ENCODE measurements at places on chromosomes 1 and 21.

GRCh38 chr1:210722410-210723081, 393.8 kb downstream of the HHAT start:
- no peak for DNase-seq

GRCh38 chr21:26159869-26160268, 10.7 kb downstream of the APP start:
- no peak for DNase-seq

- DNase-seq = no peak
These were observed 213.0 kb downstream of the COL24A1 start for GRCh38 chr1:85943526-85943925.

DNA sequence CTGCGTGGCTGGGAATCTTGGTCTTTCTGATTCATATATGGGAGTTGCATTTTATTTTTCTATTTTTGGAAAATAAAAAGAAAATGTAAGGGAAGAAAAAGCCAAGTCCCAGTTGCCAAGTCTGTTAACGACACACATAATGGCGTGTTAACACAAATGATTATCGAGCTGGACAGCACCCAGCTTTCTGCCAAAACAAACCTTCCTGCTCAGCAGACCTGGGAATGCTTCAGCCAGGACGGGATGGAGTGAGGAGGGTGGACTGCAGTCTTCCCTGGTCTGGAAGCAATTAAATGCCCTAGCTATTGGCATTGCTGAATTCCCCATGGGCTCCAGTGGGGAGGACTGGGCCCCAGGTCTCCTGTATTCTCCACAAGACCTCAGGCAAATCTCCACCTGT, 184.2 kb upstream of the USP24 start:
- DNase-seq = no peak

DNA sequence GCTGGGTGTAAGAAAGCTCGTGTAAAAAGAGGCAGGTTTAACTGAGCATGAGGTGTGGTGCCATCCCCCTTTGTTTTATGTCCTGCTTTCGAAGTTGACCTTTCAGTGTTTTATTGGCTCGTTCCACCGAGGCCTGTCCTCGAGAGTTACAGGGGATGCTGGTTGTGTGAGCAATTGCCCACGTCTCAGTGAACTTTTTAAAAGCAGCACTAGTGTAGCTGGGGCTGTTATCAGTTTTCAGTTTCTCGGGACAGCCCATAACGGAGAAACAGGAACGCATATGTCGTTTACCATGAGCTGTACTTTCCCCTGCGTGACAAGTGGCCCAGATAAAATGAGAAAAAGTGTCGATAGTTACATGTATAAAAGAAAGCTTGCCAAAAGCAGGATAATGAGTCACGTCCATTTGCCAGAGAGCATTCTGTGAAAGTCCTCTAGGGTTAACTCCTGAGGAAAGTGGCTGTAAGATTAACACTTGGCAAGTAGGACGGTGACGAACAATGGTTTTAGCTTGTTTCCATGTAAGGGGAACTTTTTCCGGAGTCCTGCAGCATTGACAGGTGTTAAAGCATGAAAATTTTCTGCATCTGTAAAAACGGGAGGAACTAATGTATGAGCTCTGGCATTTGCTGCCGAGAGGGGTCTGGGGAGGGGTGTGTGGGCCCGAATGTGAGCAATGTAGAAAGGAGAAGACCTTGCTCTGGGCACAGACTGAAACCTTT, 7.8 kb upstream of the LRRC47 start:
- DNase-seq = no peak

- no peak for DNase-seq
These were observed 49.6 kb upstream of the PSMG1 start for GRCh38 chr21:39232861-39233291.

DNA sequence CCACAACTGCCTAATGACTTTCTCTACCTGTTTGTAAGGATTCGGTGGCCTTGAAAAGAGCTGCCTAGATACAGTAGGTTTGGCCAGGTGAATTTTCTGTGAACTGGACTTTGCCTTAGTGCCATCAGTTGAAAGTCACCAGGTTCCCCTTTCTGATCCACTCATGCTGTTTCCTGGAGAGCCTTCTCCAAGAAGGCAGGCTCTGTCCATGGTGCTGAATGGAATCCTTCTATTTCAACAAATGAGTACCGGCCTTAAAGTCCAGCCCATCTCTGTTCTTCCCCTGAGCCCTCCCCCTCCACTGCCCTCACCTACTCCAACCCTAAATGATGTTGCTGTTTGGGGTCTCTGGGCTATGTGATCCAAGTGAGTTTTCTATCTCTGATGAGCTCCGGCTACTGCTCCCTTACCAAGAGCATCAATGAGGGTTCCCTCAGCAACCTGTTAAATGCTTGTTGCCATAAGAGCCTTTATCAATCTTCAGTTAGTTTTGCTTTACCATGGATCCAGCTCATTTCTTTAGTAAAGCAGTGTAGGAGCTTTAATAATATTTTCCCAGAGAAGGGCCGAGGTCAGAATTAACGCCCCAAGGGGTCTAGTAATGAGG, 500.4 kb downstream of the PTPRU start:
- no peak for DNase-seq

GRCh38 chr1:25799935-25800702, at the start of gene SELENON:
SELENON (plus strand) TSS chr1:25800193; CDS start chr1:25800231, 38 bp downstream.
- no peak for DNase-seq

- DNase-seq = no peak
These were observed 17.6 kb downstream of the LMO4 start for GRCh38 chr1:87346130-87346814.

- DNase-seq = no peak
These were observed 19.3 kb downstream of the QSOX1 start for GRCh38 chr1:180173952-180174351.

- DNase-seq = no peak
These were observed 26.2 kb upstream of the TNFRSF1B start for GRCh38 chr1:12140515-12141162.

DNA sequence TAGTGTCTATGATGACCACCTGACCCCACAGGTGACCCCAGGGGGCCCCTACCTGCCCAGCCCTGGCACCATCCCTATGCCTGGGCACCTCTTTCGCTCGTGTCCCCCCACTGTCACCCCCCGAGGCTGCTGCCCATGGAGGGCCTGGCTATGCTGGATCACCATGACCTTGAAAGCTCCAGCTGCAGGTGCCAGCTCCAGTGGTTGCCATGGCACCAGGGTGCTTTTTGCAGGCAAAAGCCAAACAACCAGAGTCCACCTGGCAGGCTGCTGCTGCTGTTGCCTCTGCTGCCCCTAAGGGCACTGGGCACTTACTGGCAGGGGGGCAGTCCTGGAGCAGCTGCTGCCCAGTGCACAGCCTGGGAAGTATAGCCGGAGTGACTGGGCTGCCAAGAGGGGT, 21.7 kb downstream of the ETNK2 start:
- no peak for DNase-seq

DNA sequence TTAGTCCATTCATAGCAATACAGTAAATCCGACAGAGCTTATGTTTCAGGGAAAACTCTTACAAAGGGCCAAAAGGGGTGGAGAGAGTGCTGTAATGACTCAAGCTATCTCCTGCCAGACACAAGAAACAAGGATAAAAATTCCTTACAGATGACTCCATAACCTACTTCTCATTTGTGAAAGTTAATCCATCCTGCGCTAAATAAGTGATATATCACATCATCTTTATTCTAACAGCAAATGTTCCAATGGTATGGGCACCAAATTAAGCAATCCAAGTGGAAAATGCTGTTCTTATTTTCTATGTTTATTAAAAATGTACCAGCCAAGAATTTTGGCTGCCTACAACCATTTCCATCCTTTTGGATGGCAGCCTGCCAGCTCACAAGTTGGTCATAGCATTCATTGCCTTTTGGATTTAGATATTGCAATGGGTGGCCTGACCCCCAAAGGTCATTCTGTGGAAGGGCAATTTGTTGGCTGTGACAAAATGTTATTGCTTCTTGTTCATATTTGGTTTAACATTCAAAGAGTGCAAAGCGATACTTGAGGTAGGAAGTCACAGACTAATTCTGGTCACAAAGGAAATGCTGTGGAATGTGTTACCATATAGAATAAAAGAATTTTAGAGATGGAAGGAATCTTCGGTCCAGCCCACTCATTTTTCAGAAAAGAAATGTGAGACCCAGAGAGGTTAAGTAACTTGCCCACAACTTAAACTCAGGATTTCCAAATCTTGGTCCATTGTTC, 2.8 kb upstream of the ENAH start:
- DNase-seq = no peak

- DNase-seq = peak; percentile 13
These were observed 4.6 kb downstream of the COL9A2 start for GRCh38 chr1:40312238-40313205.

- DNase-seq = peak; percentile 32
These were observed 2.9 kb upstream of the PDZK1IP1 start for GRCh38 chr1:47192458-47193384.

DNA sequence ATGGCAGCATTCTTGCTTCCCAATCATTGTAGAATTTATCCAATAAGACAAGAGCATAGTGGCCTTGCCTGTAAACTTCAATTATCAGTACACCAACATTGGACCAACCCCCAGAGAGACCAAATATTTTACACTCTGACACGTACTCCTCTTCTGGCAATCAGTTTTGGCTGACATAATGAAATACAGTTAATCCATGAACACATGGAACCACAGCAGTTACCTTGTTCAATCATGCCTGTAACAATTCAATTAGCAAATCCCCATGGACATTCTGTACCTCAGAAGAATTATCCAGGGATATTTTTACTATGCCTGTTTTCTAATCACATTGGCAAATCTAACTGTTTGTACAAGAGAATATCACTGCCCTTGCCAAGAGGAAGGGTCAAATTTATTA, 2162.0 kb downstream of the MRPL39 start:
- DNase-seq = no peak

DNA sequence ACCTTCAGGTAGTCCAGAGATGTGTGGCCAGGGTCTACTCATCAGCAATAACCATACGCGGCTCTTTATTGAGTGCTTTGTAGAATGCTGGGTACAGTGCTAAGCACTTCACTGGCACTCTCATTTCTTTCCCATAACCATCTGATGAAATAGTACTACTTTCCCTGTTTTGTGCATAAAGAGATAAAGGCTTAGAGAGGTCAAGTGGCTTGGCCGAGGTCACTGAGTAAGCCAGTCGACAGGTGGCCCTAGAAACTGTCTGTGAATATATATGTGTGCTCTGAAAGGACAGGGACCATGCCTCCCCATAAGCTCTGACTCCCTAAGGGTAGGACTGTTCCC, 52.8 kb downstream of the NENF start:
- no peak for DNase-seq

- no peak for DNase-seq
These were observed 16.4 kb downstream of the INPP5B start for GRCh38 chr1:37930246-37931101.

GRCh38 chr1:207815913-207816291, 64.0 kb downstream of the CD46 start:
- peak; percentile 39 for DNase-seq

- DNase-seq = no peak
These were observed 286.0 kb downstream of the NPHP4 start for GRCh38 chr1:5706239-5706638.

DNA sequence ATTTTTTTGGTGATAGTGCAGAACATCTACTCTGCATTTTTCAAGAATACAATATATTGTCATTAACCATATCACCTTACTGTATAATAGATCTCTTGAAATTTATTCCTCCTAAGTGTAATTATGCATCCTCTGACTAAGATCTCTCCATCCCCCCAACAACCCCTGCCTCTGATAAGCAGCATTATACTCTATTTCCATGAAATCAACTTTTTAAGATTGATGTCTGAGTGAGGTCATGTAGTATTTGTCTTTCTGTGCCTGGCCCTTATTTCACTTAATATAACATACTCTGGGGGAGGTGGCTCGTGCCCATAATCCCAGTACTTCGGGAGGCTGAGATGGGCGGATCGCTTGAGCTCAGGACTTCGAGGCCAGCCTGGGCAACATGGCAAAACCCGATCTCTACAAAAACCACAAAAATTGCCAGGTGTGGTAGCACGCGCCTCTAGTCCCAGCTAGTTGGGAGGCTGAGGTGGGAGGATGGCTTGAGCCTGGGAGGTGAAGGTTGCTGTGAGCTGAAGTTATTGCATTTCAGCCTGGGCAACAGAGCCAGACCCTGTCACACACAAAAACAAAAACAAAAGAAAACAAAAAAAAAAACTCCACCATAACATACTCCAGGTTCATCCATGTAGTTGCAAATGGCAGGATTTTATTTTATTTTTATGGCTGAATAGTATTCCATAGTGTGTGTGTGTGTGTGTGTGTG, 5.7 kb downstream of the ACOT11 start:
- DNase-seq = no peak

- DNase-seq = no peak
These were observed 150.8 kb downstream of the MAST2 start for GRCh38 chr1:45953934-45954847.

- peak; percentile 81 for DNase-seq
These were observed at the start of gene PM20D1 for GRCh38 chr1:205849619-205850355. PM20D1 (minus strand) TSS chr1:205850132; CDS start chr1:205850072, 60 bp downstream.

DNA sequence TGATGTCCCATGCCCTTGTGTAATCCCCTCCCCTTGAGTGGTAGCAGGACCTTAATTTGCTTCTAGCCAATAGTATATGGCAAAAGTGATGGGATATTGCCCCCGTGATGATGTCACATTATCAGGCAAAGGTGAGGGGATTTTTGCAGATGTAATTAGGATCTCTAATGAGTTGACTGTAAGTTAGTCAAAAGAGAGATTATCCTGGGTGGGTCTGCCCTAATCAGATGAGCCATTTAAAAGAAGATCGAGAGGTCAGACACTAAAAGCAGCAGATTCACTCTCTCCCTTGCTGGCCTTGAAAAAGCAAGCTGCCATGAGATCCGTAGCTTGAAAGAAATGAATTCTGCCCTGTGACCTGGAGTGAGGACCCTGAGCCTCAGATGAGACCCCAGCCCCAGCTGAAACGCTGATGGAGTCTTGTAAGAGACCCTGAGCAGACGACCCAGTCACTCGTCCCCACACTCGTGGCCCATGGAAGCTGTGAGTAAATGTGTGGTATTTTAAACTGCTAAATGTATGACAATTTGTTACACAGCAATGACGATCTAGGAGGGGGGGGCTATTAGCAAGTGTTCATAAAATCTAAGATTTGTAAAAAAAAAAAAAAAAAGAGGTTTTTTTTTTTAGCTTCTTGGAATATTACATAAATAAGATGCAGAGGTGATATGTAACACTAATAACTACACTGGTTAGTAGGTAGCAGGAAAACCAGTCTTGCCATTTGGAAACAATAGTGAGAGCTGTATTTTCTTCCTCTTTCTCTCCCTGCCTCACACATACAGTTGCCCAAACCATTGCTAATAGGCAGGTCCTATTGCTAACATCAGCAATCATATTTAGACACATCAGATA, 50.3 kb upstream of the TARBP1 start:
- no peak for DNase-seq

GRCh38 chr21:33266789-33267135, 595 bp downstream of the IL10RB start:
- DNase-seq = no peak

DNA sequence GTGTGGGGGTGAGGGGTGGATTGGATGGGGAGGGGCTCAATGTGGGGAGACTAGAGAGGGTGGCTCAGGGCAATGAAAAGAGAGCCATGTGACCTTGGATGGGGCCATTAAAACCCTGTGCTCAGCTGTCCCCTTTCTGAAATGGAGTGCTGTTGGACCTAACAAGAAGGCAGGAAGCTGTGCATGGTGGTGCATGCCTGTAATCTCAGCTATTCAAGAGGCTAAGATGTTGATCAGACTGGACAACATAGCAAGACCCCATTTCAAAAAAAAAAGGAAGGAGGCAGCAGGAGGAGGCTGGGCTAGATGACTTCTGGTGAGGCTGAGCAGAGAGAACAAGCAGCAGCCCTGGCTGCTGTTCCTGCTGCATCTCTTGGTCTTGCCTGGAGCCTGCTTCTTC, 7.0 kb downstream of the OPRD1 start:
- no peak for DNase-seq

- DNase-seq = no peak
These were observed 46.1 kb downstream of the ADAMTS1 start for GRCh38 chr21:26798856-26799751.

GRCh38 chr1:173431304-173432045, 45.7 kb upstream of the PRDX6 start:
- DNase-seq = peak; percentile 87

All from stimulated activated CD4-positive, alpha-beta T cell treated with anti-CD3 and anti-CD28 coated beads, Interleukin-15, amount 100 ng/mL, for 48 hours (primary cell).